Stimulated activated CD8-positive, alpha-beta memory T cell treated with anti-CD3 and anti-CD28 coated beads, Interleukin-15, amount 100 ng/mL, for 48 hours (primary cell): ENCODE measurements at places on chromosomes 4 and X.

- DNase-seq: no peak
These were observed 69.1 kb upstream of the HPGD start for GRCh38 chr4:174591243-174592021.

- no peak for DNase-seq
These were observed 304 bp upstream of the SPIN2A start for GRCh38 chrX:57137501-57137900.

- no peak for DNase-seq
These were observed 12.7 kb downstream of the ART3 start for GRCh38 chr4:76087007-76087769.

DNA sequence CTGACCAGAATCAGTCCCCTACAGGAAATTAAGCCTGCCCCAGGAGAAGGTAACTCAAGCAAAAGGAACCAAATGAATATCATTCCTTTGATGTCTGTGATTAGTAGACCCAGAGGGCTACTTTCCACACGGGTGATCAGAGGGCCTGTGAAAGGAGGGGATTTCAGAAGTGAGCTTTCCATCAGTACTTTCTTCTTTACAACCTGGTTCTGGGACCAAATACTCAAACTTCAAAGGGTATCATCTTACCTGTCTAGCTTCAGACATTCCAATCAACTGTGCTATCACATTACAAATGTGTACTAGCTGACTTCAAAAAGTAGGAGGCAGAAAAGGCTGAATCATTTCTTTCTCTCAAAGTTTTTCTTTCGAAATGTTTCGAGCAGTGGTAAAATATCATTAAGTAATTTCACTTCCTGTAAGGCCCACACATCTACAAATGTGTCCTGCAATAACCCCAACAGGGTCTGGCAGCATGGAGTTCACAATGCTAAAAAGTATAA lies 23.9 kb downstream of the ACSL4 start:
- DNase-seq: no peak

DNA sequence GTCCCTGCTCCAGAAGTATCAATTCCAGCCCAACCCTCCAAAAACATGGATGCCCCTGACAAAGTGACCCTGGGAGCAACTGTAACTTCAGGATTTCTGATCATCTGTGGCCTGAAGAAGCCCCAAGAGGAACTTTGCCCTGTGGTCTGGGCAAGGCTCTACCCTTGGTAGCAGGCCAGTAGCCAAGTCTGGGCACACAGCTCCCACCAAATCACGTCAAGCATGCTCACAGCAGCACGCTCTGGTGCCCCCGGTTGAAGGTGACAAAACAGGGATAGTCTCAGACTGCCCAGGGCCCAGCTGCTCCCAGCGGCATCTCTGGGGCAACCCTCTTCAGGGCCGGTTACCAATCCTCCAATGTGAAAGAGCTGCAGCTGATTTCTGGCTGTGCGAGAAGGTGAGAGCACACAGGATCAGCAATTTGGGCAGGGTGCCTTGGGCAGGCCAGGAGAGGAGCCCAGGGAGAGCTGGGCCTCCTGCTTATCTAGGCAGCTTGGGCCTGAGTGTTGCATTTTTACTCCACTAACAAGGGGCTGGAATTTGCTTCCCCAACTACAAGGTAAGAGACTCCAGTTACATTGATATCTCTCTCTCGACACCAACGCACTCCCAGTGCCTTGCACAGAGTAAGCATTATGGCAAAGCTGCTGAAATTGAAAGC lies 418.1 kb downstream of the BCOR start:
- no peak for DNase-seq
